ENCODE measurements at places on chromosomes 3 and 15.

GRCh38 chr3:16378415-16378814 is 113.4 kb downstream of the OXNAD1 start:
- DNase-seq, result no peak

DNA sequence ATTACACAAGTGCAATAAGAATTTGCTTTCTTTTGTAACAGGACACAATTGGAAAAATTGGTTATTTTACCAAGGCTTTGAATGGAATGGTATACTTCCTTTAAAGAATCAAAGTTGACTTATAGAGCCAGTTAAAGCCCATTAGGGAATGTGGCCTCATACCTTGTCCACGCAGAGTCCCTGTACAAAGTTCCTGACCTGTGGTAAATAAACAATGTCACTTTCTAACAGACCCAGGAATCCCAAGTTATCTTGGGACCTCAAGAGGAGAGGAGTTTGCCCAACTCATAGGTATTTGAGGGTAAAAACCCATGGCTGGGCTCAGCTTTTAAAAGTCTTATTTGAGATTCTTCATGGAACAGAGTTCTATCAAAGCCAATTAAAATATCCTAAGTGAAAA is 12.0 kb upstream of the NUP210 start:
- DNase-seq, result no peak

- no peak for DNase-seq
These were observed 851.1 kb downstream of the FHIT start for GRCh38 chr3:60399861-60400845.

DNA sequence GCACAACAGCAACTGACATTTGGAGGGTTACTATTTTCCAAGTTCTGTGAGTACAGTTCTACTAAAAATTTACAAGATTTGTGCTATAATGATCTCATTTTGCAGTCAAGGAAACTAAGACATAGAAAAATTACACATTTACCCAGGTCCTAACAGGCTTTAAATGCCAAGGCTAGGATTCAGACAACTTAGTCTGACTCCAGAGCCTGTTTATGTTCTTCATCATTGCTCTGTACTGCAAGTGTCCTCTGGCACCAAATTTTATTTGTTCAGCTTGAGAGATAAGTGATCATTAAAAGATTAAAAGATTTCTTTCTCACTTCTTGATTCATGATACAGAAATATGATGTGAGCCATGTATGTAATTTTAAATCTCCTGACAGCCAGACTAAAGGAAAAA is 290.8 kb downstream of the UBE2E2 start:
- no peak for DNase-seq

- DNase-seq, result no peak
These were observed 23.5 kb downstream of the TMEM43 start for GRCh38 chr3:14148041-14148985.

- DNase-seq, result no peak
These were observed 53.0 kb upstream of the STXBP5L start for GRCh38 chr3:120854908-120855526.

DNA sequence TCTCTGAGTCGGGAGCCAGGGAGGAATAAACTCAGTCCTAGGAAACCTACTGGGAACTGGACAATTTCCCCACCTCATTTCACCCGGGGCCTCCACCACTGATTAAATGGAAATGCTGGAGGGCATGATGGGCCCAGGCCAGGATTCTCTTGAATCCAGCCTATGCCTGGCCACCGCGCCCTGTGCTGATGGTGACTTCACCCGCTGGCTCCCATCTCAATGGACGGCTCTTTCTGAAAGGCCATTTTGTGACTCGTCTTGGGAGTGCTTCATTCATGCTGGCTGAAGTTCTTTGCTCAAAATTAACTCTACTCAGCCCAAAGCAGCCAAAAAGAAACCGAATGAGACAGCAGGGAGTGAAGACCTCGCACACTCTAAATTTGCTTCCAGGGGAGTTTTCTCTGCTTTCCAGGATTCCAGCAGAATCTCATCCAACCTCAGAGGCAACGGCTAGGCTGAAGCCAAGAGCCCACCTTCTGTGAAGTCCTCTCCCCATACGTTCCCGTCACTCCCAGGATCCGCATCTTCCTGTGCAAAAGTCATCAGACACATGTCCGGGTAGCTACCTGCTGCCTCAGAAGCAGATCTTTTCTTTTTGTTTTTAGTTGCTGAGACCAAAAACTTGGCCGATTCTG is 266.0 kb upstream of the ICE2 start:
- DNase-seq, result no peak

GRCh38 chr3:124296406-124296805 is 304.5 kb upstream of the ROPN1 start:
- DNase-seq, result no peak

GRCh38 chr15:31262901-31263671 is 63.5 kb upstream of the KLF13 start:
- no peak for DNase-seq
